Activated effector memory CD4-positive, alpha-beta T cell treated with Interleukin-2 at 50 U/mL for 16 hours (primary cell): ENCODE measurements at places on chromosomes 3 and 15.

DNA sequence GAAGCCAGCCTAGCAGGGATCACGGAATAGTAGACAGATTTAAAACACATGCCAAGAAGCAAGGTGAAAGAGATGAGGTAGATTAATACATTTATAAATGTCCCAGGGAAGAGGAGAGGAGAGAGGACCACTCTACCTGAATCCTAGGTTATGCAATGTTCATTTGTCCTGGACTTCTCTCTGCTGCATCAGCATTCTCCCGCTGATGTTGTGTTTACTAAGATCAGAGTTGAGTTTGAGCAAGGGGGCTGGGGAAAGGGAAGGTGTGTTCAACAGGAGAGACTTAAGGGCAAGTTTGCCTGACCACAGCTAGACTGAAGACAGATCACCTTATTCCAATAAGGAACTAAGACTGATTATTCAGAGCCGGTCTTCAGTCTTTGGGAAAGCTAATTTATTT is 1.1 kb upstream of the KPNA1 start:
- no peak for DNase-seq

DNA sequence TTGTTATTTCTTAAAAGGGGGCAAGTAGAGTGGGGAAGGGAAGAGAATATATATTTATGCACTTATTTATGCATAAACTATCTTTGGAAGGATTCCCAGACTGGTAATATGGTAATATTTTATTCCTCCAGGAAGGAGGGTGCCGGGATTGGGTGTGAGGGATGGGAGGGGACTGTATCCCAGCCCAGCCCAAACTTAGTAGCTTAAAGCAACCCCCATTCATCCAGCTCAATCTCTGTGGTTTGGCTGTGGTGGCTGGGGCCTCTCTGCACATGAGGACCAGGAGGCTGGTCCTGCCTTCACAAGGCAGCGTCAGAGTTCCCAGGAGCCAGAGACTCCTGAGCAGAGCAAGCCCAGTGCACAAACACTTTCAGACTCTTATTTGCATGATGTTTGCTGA is 48.4 kb downstream of the CCNL1 start:
- no peak for DNase-seq

GRCh38 chr3:126019683-126020082 is 50.7 kb downstream of the ROPN1B start:
- DNase-seq = no peak

DNA sequence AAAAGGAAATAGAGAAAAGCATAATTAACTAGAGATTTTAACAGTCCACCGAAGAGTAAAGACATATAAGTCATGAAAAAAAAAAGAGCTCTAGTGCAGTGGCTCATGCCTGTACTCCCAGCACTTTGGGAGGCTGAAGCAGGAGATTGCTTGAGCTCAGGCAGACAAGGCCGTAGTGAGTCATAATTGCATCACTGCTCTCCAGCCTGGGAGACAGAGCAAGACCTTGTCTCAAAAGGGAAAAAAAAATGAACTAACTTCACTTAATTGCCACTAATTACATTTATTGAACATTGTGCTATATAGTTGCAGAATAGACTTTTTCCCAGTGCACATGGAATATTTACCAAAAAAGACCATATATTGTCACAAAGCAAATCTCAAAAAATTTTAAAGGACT is 221.8 kb downstream of the CBLB start:
- no peak for DNase-seq
